Epithelial cell of prostate (primary cell): ENCODE measurements at places on chromosomes 16 and 17.

DNA sequence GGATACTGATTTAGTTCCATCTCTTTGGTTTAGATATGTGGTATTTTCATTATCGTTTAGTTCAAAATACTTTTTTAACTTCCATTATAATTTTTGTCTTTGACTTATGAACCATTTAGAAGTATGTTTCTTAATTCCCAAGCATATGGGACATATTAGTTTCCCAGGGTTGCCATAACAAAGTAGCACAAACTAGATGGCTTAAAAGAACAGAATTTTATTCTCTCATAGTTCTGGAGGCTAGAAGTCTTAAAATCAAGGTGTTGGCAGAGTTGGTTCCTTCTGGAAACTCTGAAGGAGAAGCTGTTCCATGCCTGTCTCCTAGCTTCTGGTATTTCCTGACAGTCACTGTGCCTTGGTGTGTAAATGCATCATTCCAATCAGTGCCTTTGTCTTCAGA, 291.5 kb upstream of the AXIN2 start:
- DNase-seq, result no peak

DNA sequence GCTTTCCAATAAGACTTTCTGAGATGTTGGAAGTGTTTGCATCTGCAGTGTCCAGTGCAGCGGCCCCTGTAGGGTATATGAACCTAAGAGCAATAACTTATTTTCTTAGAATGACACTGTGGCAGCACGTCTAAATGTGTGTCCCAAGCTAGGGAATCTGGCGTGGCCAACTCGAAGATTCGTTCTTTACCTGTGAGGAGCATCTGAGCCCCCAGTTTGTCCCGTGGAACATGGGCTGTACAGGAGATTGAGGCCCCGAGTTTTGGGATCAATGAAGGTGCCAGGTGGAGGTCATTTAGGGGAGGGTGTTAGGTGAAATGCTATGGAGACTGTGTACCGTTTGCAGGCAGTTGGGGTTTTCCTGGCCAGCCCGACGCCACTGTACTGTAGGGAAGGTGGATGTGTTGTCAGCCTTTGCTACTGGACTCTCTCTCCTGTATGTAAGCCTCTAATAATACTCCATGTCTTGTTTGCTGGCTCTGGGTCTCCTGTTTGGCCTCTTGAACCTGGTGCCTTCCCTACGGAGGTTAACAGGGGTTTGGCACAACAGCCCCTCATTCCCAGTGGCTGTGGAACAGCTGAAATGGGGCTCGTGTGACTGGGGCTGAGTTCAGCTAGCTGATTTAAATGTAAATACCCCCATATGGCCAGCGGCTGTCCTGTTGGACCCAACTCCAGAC, 45.5 kb upstream of the SDK2 start:
- DNase-seq, result no peak

DNA sequence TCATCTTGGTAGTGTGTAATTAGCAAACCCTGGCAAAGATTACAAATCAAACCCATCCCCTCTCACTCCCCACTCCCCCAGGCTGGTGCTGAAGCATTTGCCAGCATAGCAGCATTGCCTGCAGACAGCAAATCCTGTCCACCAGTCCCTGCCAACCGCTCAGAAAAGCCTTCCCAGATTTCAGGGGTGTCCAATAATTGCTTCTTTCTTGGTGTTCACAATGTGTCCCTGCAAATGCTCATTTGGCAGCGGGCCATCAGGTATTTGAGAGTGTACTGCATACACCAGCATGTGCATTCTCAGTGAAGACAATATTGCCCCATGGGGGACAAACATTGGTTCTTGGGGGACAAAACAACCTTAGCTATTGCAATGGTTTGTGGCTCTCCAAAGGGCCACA, 28.2 kb downstream of the ORC6 start:
- no peak for DNase-seq

- DNase-seq, result no peak
These were observed 5.3 kb upstream of the CHST5 start for GRCh38 chr16:75541236-75541635.

DNA sequence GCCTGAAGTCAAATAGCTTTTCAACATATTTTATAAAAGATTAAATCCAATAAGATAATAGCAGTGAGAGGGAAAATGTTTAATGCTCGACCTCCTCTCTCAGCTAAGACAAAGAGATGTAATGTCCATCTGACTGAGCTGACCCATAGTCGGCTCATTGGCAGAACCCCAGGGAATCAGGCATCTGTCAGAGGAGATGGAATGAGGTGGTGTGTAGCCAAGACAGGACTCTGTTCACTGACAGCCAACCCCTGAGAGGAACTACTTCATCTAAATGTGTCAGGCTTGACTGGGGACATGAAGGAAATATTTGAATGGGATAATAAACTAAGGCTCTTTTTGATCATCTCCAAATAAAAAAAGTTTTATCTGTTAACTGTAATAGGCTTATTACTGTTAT, 188.0 kb downstream of the CDH11 start:
- no peak for DNase-seq

DNA sequence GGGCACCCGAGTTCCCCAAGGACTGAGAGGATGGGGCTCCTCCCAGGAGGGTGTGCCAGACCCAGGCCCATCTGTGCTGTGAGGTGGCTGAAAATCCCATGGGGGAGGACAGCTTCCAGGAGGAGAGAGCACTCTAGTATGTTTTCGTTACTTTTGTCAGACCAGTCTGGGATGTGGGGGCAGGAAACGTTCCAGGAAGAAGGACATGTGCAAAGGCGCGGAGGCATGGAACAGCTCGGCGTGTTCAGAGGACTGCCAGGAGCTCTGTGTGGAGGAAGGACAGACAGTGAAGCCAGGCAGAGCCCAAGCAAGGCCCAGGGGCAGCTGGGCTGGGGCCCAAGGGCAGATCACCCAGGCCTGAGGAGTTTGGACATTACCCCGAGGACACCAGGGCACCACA, 7.0 kb downstream of the CA4 start:
- no peak for DNase-seq

DNA sequence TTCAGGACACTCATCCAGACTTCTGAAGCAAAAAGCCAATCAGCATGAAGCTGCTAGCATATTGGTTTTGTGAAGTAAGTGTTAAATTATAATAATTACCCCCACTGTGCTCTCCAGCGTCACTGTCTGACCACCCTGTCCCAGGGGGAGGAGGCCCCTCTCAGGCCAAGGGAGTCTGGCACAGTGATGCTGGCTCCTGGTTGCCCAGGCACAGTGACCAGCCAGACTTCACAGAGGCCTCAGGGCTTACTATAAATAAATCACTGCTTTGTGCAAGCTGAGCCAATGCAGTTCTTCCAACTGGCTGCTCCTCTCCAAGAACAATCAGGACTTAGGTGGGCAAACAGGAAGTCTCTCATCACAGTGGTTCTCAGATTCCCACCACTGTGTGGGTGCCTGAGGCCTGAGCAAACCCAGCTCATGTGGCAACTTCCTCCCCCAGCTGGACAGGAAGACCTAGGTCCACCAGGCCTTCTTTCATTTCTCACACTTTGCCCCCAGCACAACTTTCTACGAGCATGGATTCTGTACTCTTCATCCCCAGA, 1.7 kb upstream of the DBNDD1 start:
- DNase-seq, result no peak

GRCh38 chr17:11922638-11923037, 74.6 kb downstream of the ZNF18 start:
- no peak for DNase-seq

DNA sequence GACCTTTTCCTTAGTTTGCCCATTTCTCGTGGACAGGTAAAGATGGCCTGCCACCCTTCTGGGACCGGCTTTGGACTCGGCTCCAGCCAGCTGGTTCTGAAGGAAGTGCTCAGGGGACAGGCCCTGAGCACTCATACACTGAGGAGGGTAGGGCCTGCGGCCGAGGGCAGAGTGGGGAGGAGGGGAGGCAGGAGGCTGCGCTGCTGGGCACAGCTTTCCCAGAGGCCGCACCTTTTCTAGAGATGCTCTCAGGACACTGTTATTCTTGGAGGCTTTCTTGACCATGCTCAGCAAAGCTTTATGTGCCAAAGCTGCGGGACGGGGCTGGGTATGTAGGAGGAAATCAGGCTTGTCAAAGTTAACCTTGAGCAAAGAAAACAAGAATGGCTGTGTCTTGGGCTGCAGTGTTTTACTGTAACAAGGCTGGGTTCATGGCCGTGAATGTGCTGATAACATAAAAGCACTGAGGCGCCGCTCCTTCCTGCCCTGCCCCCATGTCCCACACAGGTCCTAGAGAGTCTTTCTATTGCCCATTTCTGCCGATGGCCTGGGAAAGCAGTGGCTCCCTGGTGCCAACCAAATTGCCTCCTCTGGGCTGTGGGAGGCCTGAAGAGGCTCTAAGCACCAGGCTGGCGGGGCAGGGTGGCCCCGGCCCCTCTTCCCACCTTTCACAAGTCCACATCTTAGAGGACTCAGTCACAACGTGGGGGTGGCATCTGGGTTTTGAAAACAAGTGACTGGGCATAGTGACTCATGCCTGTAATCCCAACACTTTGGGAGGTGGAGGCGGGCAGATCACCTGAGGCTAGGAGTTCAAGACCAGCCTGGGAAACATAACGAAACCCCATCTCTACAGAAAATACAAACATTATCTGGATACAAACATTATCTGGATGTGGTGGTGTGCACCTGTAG, 22.3 kb upstream of the TIMP2 start:
- DNase-seq, result no peak

DNA sequence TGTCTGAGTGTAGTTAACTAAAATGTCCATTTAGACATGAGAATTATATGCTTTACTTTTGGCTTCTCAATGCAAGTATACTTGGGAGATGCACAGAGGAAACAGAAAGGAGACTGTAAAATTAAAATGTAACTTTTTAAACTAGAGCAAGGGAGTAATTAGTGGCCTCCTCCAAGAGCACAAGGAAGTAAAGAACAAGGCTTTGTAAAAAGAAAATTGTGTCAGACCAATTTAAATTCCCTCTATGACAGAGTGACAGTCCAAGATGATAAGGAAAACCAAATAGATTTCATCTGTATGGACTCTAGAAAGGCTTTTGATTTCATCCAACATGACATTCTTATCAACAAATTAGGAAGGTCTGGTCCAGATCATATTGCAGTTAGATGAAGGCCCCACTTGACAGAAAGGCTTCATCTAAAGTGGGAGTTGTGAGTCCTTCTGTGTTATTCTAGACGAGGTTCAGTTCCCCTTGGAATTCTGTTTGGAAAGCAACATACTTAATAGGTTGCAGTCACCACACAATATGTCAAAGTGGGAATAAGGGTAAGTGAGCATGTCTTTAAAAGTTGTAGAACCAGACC, 6.5 kb upstream of the CAPNS2 start:
- DNase-seq, result no peak

- DNase-seq, result no peak
These were observed 98.9 kb downstream of the PRKCB start for GRCh38 chr16:23934610-23935236.

- DNase-seq, result no peak
These were observed 86.0 kb upstream of the TNRC6A start for GRCh38 chr16:24643489-24643888.

DNA sequence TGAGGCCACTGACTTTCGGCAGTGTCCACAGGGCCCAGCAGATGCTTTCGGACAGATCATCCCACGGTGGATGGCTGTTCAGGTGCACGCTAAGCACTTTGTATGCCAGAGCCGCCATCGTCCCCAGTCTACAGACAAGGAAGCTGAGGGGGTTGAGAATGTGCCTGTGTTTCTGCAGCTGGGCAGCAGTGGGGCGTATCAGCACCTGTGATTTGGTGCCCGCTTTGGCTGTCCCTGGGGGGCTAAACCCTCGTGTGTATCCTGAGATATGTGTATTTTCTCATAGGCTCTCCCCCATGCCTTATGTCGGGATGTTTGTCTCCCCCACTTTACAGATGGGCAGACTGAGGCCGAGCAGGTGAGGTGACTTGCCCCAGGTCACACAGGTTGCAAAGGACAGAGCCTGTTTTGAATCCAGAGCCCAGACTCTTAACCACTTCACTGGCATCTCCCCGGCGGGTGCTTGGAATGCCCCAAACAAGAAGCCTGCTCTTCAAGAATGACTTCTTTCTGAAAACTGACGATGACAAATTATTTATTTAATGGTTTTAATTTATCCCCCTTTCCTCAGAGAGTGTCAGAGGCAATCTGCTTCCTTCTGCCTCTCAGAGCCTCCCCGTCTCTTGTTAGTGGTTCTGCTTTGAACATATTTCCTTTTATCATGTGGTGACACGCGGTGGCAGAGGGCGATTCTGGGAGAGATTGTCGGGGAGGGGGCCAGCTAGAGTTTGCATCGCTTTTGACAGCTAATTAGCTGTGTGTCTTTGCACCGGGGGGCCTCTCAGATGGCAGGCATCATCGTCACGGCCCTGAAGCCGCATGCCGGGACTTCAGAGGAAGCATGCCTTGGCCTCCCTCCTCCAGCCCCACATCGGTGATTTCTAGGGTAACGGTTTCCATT, 149.6 kb upstream of the CIBAR2 start:
- no peak for DNase-seq

- peak; percentile 76 for DNase-seq
These were observed 870 bp upstream of the ITGA3 start for GRCh38 chr17:50055055-50055425.

DNA sequence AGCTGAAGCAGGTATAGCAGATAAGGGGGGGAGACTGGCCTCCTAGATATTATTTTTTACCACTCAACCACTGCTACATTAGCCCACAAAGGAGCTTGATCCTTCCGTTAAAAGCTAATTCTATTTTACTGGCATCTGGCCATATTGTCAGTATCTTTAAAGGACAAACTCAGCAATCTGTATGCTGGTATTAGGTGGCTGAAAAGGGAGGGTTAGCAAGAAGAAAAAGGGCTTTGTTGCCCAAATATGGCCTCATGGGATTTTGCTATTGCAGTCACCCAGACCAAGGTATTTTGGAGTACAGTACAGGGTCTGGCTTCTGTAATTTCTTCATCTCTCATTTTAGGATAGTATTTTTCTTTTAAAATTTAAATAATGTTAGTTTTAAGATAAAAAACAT, 14.4 kb downstream of the RFWD3 start:
- no peak for DNase-seq

- no peak for DNase-seq
These were observed 71.5 kb upstream of the PLCG2 start for GRCh38 chr16:81707411-81708265.

GRCh38 chr16:2032285-2033056, 5.8 kb downstream of the NHERF2 start:
- DNase-seq, result no peak

DNA sequence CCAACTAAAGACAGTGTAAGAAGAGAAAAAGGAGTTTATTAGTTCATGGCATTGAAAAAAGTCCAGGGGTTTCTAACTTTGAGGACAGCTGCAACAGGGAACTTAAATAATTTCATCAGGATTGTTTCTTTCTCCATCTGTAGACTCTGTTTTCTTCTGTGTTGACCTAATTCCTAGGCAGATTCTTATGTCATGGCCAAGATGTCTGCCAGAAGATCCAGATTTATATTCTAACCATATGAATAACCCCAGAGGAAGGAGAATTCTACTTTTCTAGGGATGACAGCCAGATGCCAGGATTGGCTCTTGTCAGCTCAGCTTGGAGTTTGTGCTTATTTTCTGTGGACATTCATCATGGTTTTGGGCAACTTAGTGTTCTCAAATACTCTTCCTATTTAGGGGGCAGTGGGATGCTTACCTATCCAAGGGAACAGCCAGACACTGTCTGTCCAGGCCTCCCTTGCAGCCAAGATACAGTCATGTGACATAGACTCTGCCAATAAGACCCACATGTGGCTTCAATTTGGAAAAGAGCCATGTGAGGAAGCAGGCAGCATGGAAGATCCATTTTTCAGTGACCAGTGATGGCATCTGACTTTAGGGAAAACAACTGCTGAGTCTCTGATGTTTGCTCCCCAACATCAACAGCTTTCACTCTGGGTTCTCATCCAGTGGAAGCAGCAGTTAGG, 18.2 kb downstream of the PCTP start:
- no peak for DNase-seq

- DNase-seq, result no peak
These were observed 23.9 kb downstream of the SKA2 start for GRCh38 chr17:59131131-59131530.
